ENCODE measurements at places on chromosomes 13 and 19.

DNA sequence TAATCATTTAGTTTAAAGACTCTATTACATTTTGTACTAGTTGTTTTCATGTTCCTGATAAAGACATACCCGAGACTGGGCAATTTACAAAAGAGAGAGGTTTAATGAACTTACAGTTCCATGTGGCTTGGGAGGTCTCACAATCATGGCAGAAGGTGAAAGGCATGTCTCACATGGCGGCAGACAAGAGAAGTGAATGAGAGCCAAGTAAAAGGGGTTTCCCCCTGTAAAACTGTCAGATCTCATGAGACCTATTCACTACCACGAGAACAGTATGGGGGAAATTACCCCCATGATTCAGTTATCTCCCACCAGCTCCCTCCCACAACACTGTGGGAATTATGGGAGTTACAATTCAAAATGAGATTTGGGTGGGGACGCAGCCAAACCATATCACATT lies 129.2 kb downstream of the PAN3 start:
- no peak for DNase-seq

- no peak for DNase-seq
Measured at GRCh38 chr13:23651887-23652286, 81.7 kb downstream of the TNFRSF19 start.

- DNase-seq = no peak
Measured at GRCh38 chr13:112651311-112651710, 38.5 kb upstream of the ATP11A start.

- DNase-seq = no peak
Measured at GRCh38 chr13:114157869-114158495, 21.1 kb upstream of the CFAP97D2 start.

- no peak for DNase-seq
Measured at GRCh38 chr13:67330149-67330548, 100.0 kb upstream of the PCDH9 start.

- DNase-seq = no peak
Measured at GRCh38 chr13:48125794-48126228, 30.9 kb upstream of the MED4 start.

DNA sequence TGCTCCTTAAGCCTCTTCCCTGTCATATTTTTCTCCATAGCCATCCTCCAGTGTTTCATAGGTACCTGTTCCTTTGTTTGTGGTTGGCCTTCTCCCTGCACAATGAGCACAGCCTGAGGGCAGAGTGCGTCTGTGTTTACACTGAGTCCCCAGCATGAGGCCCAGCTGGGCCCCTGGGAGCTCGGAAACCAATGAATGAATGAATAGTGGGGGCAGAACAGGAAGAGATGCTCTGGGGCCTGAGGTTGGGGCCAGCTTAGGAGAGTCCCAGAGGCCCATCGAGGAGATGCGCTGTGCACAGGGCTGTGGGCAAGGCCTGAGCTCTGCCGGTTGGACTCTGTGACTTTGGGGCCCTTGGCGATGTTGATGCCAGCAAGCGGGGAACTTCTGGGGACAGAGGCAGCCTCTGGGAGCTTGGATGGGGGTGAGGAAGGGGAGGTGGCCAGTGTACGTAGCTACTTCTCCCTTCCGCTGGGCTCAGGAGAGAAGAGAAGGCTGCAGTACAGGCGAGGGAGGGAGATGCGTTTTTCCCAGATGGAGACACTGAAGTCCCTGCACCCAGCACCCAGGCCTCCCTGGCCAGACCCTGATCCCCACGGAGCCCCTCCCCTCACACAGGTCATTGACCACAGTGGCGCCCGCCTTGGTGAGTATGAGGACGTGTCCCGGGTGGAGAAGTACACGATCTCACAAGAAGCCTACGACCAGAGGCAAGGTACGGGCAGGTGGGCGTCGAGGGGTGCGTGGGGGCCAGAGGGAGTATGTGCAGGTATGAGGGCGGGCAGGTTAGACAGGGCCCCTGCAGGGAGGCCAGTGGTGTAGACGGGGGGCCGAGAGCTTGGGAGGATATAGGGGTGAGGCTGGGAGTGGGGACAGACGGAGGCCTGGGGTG lies 5.1 kb downstream of the TBCB start:
- no peak for DNase-seq

GRCh38 chr19:31314849-31315629 lies 34.2 kb downstream of the TSHZ3 start:
- no peak for DNase-seq

GRCh38 chr19:13215572-13216380 lies 65.6 kb downstream of the IER2 start:
- no peak for DNase-seq

GRCh38 chr13:67932991-67933390 lies 702.9 kb upstream of the PCDH9 start:
- DNase-seq = no peak

GRCh38 chr13:85799097-85799582 lies at the start of gene SLITRK6:
SLITRK6 (minus strand) TSS chr13:85799419; CDS start chr13:85796508, 2,911 bp downstream.
- DNase-seq = no peak

- DNase-seq = no peak
Measured at GRCh38 chr13:106610486-106610885, 42.5 kb upstream of the ARGLU1 start.

- peak; percentile 30 for DNase-seq
Measured at GRCh38 chr19:6769006-6769619, 1.9 kb upstream of the SH2D3A start.

GRCh38 chr13:82356667-82357410 lies 1525.4 kb downstream of the SLITRK1 start:
- no peak for DNase-seq

DNA sequence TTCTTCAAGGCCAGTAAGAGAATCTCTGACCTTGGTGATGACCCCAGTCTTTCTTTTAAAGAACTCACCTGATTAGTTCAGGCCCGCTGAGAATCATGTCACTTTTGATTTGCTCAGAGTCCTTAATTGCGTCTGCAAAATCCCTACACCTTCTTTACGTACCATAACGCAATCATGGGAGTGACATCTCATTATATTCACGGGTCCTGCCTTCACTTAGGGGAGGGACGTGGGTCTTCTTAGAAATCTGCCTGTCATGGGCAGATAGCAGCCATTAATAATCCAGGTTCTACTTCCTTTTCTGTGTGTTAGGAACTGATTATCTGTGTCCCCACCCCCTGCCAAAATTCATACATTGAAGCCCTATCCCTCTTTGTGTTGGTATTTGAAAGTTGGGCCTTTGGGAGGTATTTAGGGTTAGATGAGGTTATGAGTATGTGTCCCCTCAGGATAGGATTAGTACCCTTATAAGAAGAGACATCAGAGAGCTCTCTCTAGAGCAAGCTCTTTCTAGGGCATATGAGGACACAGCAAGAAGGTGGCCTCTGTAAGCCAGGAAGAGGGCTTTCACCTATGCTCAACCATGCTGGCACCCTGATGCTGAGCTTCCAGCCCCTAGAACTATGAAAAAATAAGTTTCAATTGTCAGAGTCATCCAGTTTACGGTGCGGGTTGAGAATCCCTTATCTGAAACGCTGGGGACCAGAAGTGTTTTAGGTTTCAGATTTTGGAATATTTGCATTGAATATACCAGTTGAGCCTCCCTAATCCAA lies 9.9 kb downstream of the TPP2 start:
- DNase-seq = no peak

DNA sequence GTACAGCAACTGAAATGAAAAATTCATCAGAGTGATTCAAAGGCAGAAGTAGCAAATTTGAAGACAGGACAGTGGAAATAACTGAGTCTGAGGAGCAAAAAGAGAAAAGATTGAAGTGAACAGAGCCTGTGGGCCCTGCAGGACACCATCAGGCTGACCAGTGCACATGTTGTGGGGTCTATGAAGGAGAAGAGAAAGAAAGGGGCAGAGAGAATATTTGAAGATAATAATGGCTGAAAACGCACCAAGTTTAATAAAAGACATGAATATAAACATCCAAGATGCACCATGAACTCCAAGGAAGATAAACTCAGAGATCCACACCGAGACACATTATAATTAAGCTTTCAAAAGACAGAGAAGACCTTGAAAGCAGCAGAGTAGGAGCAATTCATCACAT lies 15.4 kb downstream of the ATP4B start:
- DNase-seq = no peak

GRCh38 chr13:46396341-46396740 lies 9.3 kb upstream of the RUBCNL start:
- DNase-seq = no peak

DNA sequence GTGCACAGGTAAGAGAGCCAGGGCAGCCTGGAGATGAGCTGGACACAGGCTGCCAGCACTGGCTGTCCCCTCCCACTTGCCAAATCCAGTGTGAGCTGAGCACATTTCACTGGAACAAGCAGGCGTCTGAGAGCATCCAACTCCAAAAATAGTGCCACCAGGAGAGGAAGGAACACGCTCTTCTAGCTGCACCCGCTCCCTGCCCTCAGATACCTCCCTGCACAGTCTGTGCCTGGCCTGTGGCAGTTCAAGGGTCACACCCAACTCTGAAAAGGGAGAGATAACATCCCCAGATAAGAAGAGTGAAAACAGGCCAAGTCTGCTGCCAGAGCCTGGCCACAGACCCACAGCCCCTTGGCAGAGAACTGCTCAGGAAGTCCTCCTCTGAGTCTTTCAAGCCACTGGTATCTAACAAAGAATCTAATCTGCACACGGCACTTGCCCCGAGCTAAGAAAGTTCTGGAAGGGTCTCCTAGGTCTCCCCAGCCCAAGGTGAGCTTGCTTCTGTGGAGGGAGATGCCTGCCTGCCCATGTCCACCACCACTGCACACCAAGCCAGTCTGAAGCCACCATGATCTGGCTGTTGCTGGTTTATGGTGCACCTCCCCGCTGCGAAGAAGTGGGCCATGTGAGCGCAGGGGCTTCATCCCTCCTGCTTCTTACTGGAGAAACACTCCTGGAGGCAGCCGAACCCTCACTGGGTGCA lies 14.7 kb downstream of the ELL start:
- peak; percentile 41 for DNase-seq

- DNase-seq = no peak
Measured at GRCh38 chr13:83184819-83185218, 697.5 kb downstream of the SLITRK1 start.

- no peak for DNase-seq
Measured at GRCh38 chr19:34667349-34668076, 9.4 kb downstream of the SCGB2B2 start.

GRCh38 chr13:36344173-36344572 lies 2.0 kb downstream of the SPART start:
- DNase-seq = peak; percentile 25

GRCh38 chr13:57003682-57004081 lies 137.0 kb upstream of the PRR20A start:
- no peak for DNase-seq

DNA sequence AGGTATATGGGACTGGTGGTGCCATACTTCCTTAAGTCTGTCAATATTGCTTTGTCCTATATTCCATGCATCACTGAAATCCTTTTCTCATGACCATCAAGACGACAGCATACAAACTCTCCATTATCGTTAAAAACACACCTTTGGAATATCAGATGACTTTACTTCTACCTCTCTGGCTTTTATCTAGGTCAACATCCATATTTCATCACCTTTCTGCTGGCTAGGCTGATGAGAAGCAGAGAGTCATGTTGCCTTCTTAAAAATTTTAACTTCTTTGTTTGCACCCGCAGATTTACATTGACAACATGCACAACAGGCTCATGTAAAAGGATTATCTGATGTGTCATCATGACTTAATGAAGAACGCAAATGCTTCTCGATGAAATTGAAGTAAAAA lies 771.4 kb downstream of the OLFM4 start:
- no peak for DNase-seq

GRCh38 chr13:107118506-107118905 lies 550.6 kb upstream of the ARGLU1 start:
- DNase-seq = no peak

DNA sequence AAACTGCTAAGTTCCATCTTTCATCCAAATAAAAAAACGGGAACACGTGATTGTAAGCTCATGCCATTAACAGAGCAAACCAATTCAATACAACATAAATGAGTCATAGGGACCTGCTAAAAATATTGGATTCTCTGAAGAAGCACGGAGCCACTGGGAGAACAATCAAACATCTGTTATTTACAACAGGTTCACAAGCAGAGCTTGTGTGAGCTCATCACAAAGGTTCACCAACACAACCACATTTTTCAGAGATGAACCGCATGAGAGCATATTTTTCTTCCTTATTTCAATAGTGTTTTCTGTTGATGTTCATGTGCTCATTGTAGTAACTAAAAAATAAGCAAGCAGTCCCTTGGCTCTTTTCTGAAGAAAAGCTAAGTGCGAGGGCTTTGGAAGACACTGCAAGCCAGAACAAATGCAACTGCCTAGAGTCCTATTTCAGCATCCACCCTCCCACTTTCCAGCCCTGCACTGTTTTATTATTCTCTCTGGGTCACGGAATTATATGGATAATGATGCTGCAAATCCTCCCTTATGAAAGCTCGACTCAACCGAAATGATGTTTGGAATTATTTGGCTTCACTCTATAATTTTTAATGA lies 545.8 kb downstream of the LIG4 start:
- DNase-seq = no peak

DNA sequence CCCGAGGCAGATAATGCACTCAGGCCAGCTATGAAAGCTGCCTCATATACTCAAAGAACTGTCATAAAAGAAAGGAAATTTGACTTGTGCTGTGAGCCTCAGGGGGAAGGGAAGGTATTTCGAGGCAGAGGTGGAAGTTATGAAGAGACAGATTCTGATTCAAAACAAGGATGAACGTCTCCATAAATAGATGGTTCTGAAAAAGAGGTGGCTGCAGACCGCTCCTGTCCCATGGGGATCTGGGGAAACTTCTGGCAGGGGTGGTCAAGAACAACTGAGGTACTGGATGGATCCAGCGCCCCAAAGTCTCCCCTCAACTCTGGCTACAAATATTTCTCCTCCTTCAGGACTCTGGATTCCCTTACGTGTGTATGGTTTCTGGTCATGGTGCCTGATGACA lies 168.1 kb upstream of the IRS2 start:
- no peak for DNase-seq

- no peak for DNase-seq
Measured at GRCh38 chr19:22545751-22546150, 88.4 kb upstream of the ZNF492 start.

GRCh38 chr13:114057166-114058050 lies 75.0 kb downstream of the RASA3 start:
- DNase-seq = no peak

DNA sequence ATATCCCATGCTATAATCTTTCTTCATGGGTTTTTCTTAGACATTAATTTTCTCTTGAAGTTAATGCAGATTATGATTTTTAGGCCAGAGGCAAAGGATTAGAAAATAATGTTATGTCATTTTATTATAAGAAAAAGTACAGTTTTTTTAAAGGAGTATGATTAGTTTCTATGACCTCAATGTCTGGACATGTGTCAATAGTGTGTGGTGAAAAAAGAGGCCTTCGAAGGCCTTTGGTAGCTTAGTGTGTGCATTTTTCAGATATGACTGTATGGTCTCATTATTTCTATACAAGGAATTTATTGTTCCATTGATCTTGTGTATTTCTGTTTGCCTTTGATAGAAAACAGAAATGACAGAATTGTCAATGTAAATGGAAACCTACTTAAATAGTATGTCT lies 195.6 kb downstream of the GPC5 start:
- no peak for DNase-seq

- DNase-seq = peak; percentile 28
Measured at GRCh38 chr19:632579-633067, 714 bp downstream of the POLRMT start.

GRCh38 chr13:43122791-43123190 lies 99.4 kb downstream of the DNAJC15 start:
- no peak for DNase-seq
